ENCODE measurements at places on chromosomes 6 and 20.

DNA sequence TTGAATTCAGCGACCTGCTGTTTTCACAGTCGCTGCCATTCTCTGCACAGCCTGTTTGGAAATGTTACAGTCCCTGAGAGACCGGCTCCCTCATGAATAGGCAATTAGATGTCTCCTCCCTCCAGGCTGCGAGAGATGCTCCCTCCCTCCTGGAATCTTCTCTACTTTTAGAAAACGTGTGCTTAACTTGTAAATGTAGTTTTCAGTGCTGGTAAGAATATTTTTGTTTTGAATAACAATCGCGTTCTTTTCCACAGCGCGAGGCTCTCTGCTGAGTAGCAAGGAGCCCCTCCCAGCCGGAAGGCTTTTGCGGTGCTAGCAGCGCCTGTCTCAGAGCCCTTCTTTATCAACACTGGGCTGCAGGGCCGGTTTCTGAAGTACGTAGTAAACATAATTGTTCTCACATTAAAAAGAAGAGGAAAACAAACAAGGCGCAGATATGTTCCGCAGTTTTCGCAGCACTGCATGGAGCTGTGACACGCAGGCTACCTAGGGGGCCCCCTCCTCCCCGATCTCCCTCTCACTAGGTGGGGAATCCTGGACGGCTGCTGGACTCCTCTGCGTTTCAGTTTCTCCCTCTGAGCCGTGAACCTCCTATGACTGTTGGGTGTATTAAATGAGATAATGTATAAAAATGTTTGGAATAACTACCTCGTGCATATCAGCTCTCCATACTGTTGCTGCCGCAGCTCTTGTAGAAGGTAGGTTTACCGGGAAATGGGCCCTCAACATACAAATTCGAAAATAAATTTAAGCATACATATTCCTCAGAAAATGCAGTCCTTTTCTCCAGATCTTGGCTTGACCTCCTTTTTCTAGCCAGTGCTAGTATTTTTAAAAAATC is 79.0 kb upstream of the SPACA1 start:
- DNase-seq: no peak

DNA sequence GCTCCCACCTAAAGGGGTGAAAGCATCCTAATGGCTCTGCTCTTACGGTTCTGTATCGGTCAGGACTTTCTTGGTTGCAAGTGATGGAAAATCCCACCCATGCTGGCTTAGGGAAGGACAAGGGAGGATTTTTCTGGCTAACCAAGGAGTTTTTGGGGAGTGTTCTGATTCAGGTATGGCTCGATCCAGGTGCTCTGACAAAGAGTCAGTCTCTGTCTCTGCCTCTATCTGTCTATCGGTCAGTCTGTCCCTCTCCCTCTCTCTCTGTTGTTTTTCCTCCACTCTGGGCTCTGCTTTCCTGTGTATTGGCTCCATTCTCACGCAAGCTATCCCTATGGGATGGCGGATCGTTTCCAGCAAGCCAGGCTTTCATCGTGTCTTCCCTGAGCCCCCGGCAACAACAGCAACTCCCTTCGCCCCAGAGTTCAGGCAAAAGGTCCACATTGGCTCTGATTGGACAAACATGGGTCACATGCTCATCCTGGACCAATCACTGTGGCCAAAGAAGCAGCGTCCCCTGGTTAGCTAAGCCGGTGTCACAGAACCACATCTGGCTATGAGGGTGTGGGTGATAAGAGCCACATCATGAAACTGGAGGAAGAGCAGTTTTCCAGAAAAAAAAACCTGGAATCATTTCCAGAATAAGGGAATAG is 160.3 kb downstream of the BMP7 start:
- DNase-seq: no peak

DNA sequence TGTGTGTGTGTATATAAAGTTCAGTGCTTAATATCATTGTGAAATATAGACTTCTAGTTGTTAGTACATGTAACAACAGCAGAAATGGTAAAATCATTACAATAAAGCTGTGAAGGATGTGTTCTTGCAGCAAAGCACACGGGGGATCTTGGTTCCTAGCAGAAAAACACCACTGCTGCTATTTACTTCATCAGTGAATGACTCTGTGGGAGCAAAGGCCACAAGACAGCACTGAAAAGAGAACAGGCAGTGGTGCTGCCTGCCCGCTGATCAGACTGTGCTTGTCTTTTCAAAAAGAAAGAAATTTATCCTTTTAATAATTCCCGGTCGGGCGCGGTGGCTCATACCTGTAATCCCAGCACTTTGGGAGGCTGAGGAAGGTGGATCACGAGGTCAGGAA is 689.9 kb upstream of the CITED2 start:
- DNase-seq: no peak

DNA sequence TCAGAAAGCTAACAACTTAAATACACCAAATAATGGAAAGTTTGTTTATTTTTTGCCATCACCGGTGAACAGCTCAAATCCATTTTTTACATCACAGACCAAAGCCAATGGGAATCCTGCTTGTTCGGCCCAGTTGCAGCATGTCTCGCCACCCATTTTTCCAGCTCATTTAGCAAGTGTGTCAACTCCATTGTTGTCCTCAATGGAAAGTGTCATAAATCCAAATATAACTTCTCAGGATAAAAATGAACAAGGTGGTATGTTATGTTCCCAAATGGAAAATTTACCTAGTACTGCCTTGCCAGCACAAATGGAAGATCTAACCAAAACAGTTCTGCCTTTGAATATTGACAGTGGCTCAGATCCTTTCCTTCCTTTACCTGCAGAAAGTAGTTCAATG is 65.3 kb upstream of the SMIM8 start:
- no peak for DNase-seq

DNA sequence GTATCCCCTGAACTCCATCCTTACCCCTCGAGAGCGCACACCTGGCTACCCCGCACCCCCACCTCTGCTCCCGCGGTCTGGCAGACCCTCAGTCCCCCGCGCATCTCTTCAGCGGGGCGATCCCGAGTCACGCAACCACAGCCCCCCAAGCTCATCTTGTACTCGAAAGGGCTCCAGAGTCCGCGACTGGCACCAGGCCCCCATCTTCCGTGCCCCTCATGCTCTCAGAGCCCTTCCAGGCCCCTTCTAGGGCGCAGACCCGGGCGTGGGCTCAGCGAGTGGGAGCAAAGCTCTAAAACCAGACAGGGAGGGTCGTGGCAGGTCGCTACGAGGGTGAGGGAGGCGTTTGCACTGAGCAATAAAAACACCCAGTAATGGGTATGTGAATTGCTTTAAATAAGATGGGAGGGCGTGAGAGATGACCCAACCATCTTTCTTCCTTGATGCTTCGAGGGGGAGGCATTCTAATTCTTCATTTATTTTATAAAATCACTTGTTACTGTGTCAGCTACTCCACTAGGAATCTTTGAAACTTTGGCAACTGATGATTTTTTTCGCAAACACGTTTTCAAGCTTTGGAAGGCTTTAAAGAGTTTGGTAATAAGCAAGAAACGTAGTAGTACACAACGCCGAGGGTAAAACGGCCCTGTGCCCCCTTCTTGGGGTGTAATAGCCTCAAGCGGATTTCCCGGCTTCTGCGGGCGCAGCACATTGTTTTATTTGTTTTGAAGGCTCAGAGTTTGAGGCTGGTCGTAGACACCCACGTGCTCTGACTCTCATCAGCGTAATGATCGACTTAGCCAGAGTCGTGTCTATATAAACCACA is 42.6 kb upstream of the SUPT3H start:
- DNase-seq: no peak

- DNase-seq: no peak
Measured at GRCh38 chr6:1739220-1739619, 129.5 kb downstream of the FOXC1 start.

- no peak for DNase-seq
Measured at GRCh38 chr6:16481697-16482399, 243.5 kb downstream of the GMPR start.

DNA sequence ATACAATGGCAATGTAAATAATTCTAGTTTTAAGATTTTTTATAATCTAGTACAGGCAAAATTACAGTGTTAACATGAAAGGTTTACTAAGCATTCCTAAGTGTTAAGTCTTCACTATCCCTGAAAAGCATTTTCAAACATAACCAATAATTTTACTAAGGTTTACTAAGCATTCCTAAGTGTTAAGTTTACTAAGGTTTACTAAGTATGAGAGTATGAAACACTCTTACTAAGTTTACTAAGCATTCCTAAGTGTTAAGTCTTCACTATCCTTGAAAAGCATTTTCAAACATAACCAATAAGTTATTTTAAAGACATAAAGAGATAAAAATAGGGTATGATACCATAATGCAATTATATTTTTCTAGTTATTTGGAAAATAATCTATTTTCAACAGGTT is 82.6 kb downstream of the PRSS35 start:
- DNase-seq: no peak

DNA sequence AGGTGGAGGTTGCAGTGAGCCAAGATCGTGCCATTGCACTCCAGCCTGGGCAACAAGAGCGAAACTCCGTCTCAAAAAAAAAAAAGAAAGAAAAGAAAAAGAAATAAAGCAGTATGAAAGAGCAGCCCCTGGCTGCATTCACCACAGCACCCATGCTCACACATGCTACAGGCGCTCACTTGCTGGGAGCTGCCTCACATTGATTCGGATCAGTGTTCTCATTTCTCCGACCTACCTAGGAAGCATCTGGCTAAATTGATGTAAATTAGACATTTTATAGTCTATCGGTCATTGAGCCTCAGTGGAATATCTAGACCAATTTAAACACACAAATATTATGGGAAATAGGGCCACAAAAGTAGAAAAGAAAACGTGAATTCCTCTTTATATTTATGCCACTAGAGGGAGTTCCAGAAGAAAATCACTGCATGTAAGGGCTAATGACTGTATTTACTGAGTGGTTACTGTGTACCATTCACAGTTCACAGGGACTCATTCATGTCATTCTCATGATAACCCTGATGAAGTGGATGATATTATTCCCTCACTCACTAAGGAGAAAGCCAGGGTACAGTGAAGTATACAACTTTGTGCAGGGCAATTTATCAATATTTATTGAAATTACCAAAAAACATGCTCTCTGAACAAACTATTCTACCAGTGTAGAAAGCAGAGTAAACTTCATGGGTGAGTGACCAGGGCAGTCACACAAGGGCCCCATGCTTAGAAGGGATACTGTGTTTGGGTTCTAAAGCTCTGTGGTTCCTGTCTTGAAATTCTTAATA is 5.3 kb upstream of the MOG start:
- no peak for DNase-seq

All from NCI-H2081 treated with DMSO at 0.1 percent for 48 hours (cell line).